Mesenchymal stem cell (in vitro differentiated cells and primary cell): ENCODE measurements at places on chromosomes 12 and 14.

GRCh38 chr12:5000204-5000603 is 43.5 kb upstream of the KCNA5 start:
- DNase-seq, result no peak

GRCh38 chr14:90731487-90731886 is 84.7 kb downstream of the TTC7B start:
- no peak for DNase-seq

- no peak for DNase-seq
Observed at GRCh38 chr14:102929241-102930137, 7.0 kb downstream of the AMN start.

DNA sequence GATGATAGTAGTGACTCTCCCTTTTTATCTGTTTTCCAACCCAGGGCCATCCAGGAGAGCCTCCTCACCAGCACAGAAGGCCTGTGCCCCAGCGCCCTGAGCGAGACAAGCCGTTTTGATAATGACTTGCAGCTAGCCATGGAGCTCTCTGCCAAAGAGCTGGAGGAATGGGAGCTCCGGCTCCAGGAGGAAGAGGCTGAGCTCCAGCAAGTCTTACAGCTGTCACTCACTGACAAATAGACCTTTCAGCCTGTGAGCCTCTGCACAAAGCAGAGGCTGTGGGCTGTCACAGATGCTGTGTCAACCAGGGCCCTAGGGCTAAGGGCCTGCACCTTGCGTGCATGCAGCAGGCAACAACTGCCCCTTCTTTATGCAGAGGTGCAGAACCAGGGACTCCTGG is 11.0 kb downstream of the C12orf76 start:
- no peak for DNase-seq

DNA sequence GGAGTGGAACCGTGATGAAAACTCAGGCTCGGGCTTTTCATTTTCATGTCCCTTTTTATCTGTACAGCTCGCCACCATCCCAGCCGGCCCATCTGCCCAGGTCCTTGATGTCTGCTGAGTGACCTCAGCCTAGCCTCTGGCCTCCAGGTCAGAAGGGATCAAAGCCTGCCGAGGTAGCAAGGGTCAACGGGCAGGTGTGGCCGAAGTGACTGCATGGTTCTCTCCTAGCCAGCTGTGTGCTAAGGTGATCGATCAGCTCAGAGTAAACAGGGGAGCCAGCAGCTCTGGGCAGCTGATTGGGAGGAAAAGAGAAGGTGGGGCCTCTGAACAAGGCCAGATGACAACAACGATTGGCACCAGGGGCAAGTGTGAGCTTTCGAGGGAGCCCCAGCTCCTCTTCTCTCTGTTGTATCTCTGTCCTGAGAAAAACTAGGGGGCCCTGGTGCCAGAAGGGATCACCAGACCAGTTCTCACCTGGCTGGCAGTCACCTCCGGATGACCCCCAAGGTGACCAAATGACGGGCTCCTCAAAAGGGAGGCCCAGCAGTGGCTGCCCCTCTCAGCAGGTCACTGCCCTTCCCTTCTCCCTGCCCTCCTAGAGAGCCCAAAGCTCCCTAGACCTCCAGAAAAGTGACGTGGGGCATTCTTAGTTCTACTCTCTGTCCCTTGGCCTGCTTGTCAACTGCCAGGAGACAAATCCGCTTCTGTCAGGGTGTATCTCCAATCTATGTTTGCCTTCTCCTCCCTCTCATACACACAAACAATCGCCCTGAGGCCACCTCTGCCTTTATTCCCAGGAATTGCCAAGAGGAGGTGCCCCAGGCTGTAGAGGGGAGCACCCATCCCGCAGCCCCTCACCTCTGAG is 3.4 kb downstream of the SLC6A12 start:
- no peak for DNase-seq

- no peak for DNase-seq
Observed at GRCh38 chr14:71194251-71194650, 287.0 kb downstream of the PCNX1 start.

- no peak for DNase-seq
Observed at GRCh38 chr12:7650091-7650490, 15.6 kb downstream of the APOBEC1 start.

GRCh38 chr12:85138833-85139232 is 102.7 kb downstream of the LRRIQ1 start:
- no peak for DNase-seq

- DNase-seq, result no peak
Observed at GRCh38 chr12:79655036-79655435, 35.7 kb downstream of the PAWR start.
